Activated T-cell treated with anti-CD3 and anti-CD28 coated beads, Interleukin-2, amount 50 U/mL, for 1 hour (primary cell): ENCODE measurements at places on chromosomes 5 and 9.

- DNase-seq, result no peak
These were observed 151.1 kb upstream of the APC start for GRCh38 chr5:112586596-112587062.

- no peak for DNase-seq
These were observed 82.8 kb downstream of the SLIT3 start for GRCh38 chr5:169218176-169218575.

- DNase-seq, result no peak
These were observed 52.4 kb downstream of the SLC44A1 start for GRCh38 chr9:105296877-105297287.

GRCh38 chr5:135971701-135972100 lies 16.9 kb upstream of the LECT2 start:
- DNase-seq, result no peak

DNA sequence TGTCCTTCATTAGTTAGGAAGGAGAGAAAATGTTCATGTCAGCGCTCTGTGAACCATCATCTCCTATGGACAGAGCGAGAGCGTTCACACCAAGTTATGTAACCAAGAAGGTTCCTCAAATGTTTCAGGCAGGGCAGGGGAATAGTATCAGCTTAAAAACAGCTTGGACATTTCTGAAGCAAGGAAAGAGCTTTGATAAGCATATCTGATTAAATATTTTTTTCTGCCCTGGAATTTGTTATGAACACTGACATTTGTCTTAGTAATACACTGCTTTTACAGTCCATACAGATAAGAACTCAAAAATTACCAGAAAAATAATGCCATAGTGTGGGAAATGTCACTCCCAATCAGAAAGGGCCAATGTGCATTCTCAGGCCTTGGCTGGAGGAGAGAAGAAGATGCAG lies 66.3 kb upstream of the LIFR start:
- no peak for DNase-seq

DNA sequence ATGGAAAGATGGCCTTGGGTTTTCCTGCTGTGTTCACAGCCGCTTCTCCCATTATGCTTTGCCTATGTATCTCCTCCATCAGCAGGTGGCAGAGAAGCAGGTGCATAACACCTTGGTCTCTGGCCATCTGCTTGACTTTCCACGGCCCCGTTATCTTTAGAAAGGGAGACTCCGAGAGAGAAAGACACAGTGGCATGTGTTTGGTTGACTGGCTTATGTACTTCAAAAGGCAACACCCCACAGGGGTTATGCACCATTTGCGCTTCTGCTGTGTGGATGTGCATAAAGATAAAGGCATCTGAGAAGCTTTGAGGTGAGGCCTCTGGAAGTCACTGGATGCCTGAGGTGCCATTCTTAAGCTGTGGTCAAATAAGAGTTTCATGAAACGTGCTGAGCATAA lies 138.4 kb downstream of the EGFLAM start:
- DNase-seq, result no peak

- no peak for DNase-seq
These were observed 48.9 kb downstream of the RASEF start for GRCh38 chr9:83013867-83014605.

- no peak for DNase-seq
These were observed 289.9 kb downstream of the DMAC1 start for GRCh38 chr9:7509576-7510145.

GRCh38 chr5:122541388-122541787 lies 229.4 kb downstream of the SNCAIP start:
- DNase-seq, result no peak

DNA sequence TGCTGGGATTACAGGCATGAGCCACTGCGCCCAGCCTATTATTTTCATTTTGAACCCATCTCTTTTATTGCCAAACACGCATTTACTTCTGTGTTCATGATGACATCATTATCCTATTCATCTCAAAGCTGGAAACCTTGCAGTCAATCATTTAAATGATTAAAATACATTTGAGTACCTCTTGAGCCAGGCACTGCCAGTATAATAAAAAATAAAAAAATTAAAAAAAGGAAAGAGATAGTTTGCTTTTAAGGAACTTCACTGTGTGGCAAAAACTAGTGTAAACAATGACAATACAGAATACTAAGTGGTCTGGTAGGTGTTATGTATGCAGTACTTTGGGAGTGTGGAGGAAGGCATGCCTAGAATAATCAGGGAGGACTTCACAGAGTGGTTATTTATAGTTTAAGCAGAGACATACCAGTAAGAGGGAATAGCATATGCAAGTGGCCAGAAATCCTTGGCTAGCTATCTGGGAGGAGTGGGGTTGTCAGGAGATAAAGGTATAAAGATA lies 8.6 kb downstream of the NSD1 start:
- no peak for DNase-seq

DNA sequence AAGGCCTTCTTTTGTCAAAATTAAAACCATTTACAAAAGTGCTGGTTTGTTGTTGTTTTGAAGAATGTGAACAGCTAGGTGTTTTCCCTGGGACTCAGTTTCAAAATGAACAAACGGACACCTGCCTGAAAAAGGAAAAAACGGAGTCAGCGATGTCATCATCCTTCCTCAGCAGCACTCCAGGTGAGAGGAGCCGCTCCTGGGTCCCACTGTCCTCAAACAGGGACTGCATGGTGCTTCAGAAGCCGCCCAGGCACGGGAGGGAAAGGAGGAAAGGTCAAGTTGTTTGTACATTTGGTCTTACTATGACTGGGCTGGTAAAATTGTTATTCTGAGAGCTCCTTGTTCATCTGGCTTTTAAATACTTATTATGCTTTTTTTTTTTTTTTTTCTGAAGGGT lies 69.0 kb upstream of the ZSWIM6 start:
- no peak for DNase-seq

GRCh38 chr9:76528056-76528455 lies 69.1 kb downstream of the GCNT1 start:
- no peak for DNase-seq

DNA sequence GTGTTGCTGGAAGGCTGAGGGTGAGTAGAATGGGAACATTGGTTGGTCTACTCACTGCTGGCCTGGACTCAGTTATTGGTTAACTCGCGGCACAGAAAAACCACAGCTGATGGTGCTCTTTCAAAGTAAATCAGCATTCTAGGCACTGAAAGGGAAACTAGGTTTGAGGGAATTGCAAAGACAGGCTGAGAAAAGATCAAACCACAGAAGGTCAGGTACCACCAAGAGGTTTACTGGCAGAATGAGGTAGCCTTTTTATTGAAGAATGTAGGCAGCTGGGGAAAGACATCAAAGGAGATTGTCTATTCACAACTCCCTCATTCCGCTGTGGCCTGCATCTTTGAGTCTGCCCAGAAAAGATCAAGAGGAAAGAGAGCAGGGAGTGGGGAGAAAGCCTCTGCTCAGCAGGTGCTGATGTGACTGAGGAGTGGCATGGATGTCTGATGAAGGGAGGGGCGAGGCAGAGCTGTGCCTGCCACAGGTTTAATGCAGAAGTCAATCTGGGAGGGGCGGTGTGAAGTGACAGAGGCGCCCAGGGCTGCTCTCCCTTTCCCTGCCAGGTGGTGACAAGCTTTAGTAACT lies 255.5 kb downstream of the MAN2A1 start:
- DNase-seq, result no peak

GRCh38 chr5:59554501-59554900 lies 339.0 kb downstream of the PDE4D start:
- DNase-seq, result no peak

DNA sequence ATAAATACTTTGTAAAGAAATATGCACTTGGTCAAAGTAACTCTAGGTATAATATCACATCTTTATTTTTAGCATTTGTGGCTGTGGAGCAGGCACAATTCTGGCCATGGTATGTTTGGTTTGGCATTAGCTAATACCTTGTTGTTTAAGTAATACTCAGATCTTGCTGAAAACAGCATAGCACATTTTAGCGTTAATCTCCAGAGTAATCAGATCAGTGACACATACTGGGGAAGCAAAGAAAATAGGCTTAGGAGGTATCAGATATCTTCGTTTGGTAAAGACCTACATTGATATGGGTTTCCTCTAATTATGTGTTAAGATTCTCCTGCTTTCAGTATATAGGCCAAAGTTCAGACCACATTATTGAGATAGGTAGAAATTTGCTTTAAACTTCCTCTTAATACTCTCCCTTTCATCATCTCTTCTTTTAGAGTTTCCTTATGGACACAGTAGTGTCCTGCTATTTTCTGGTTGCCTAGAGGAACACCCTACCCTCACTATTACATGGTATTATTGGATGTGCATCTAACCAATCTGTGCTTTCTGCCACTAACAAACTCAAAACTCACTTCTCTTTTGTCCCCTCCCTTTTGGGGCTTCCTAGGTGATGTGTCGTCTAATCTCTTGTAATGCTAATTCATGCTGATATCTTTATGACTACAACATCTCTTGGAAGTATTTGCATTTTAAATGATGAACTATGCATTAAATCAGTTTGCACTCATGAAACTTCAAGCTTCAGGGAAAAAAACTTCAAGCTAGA lies 437.3 kb upstream of the ADAMTSL1 start:
- no peak for DNase-seq

- no peak for DNase-seq
These were observed 64.6 kb downstream of the RGS3 start for GRCh38 chr9:113528088-113528487.

DNA sequence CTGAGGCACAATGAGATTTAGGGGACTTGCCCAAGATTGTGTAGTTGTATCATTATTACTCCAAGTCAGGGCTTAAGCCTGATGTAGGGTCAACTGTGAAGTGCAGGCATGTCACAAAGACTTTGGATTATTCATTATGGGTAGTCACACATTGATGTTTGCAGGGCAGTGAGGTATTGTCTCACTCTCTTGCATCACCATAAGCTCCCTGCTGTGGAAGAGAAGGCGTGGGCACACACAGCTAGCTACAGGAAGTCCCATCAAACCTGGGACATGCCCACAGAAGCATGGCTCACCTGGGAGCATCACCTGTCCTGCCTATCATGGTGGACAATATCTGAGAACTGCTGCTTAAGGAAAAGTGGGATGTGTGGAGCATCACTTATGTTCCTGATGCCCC lies 42.1 kb downstream of the TMOD1 start:
- no peak for DNase-seq

DNA sequence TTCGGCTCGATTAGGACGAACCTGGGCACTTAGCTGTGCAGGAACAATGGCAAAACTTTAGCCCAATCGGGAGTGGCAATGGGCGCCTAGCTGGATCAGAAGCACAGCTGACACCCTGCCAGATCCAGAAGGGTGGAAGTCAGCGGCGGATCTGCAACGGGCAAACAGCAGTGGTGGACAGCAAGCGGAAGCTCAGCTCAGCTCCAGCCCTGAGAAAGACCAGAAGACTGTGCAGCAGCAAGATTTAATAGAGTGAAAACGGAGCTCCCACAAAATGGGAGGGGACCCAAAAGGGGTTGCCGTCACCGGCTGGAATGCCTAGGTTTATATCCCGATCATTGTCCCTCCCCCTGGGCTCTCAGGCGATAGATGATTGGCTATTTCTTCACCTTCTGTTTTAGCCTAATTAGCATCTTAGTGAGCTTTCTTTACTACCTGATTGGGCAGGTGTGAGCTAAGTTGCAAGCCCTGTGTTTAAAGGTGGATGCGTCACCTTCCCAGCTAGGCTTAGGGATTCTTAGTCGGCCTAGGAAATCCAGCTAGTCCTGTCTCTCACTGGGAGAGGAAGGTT lies 1237.9 kb downstream of the CDH12 start:
- no peak for DNase-seq

- DNase-seq, result no peak
These were observed 131.8 kb upstream of the SLC12A2 start for GRCh38 chr5:127951791-127952190.

DNA sequence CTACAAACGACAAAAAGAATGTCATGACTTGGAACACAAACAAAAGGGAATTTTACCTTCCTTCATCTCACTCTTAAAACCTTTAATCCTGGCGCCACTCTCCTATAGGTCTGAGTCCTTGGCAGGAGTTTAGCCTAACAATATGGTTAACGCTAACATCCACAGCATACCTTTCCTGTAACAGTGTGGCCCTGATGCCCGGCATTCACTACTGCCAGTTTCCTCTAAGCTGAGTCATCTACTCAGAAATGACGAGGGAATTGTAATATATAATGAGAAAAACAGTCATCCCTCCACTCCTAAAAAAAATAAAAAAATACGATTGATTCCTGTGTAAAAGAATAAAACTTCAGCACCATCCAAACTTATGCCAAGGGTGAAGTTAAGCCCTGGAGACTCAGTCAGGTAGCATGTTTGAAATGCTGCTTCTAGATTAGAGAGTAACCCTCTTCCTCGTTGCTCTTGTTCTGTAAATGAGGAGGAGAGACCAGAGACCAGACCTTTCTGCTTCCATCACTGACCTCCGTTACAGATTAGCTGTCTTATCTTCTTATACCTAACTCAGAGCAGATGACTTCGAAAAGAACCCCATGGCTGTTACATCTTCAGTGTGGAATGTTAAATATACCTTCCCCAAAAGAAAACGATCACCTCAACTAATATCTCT lies 37.4 kb downstream of the CCDC125 start:
- no peak for DNase-seq

DNA sequence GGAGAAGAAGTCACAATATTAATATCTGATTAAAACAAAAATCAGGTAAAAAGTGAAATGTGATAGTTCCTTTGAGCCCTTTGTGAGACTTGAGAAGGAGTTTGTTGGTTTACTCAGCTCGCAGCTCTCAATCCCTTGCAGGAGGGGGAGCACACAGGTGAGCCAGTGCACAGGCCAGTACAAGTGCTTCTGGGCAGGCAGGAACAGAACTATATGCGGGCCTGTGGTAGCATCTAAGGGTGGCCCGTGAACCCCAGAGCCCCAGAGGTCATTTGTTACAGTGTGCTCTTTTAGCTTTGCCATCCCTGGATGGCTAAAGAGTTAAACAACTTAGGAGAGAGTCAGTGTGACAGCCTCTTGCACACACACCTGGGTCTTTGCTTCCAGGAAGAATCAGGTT lies 215.3 kb upstream of the EDIL3 start:
- no peak for DNase-seq

- DNase-seq, result no peak
These were observed 77.7 kb downstream of the EBF1 start for GRCh38 chr5:159021901-159022556.

GRCh38 chr9:37693260-37693659 lies 42.5 kb downstream of the FRMPD1 start:
- no peak for DNase-seq

DNA sequence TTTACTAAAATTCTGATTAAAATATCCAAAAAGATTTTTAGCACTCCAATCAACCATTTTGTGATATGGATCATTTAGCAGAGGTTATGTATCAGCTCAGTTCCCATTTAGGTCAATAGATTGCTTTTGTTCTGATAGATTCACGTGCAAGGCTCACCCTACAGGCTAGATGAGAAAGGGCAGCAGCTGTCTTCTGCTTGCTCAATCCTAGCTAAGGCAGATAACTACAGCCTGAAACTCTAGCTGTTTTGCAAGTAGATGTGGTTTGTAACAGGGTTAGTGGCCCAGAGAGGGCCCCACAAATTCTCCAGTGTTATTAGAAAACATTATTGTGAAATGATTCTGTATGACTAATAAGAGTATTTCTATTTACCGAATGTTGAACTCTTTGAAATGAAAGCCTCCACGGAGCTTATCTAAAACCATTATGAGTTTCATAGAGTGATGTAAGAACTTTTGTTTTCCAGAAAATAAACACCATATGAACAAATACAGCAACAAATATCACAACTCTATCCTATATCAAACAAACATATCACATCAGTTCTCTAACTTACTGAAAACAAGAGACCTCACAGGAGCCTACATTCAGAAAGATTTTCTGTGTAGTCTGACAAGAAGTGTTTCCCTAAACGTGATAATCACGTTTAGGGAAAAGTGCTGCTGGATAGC lies 841.9 kb upstream of the ACO1 start:
- DNase-seq, result no peak

GRCh38 chr5:108654051-108654450 lies 93.6 kb upstream of the FER start:
- DNase-seq, result no peak

- no peak for DNase-seq
These were observed 65.0 kb downstream of the ZNF462 start for GRCh38 chr9:106927916-106928315.
